ENCODE measurements at places on chromosomes 12 and 14. TPM values are rescaled to one million over a fixed set of nuclear protein-coding genes. Genes with fewer than 3 reads are reported as not detected.
A peak's percentile ranks its signal among the peaks of the same experiment; 100 is the strongest.

FGF23 gene
- not detected for total RNA-seq

CLEC4D gene
- total RNA-seq: not detected

ADAM20 gene
- 0.03 TPM for total RNA-seq

GRCh38 chr12:89432396-89432795 is 80.1 kb upstream of the DUSP6 start:
- no peak for DNase-seq

DNA sequence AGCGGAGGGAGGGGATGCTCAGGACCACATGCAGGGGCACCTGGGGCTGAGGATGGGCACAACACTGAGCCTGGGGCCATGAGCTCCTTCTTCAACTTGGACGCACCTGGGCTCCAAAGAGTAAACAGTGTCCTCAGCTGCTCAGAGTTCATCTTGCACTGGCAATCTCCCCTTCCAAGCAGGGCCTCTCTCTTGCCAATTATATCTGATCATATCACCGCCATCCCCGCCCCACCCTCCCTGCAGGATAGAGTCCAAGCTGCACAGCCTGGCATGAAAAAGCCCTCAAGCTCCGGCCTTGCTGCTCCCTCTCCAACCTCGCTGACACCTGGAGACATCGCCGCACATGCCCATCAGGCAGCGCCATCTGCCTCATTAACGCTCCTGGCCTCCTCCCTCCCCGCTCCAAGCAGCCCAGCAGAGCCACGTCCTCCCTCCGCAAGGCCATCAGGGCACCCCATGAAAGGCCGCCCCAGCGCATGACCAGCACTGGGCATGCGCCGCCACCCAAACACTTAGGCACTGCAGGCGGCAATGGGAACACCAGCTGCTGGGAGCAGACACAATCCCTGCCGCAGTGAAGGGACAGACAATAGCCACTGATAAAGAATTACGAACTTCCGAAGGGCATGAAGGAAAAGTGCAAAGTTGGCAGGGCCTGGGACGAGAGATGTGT is 88.8 kb downstream of the CHGA start:
- no peak for DNase-seq

GRCh38 chr12:72493407-72493806 is 221.2 kb downstream of the TRHDE start:
- DNase-seq: peak; percentile 11

Data from HT1080 (cell line).